ENCODE measurements at places on chromosomes 1 and 21.

DNA sequence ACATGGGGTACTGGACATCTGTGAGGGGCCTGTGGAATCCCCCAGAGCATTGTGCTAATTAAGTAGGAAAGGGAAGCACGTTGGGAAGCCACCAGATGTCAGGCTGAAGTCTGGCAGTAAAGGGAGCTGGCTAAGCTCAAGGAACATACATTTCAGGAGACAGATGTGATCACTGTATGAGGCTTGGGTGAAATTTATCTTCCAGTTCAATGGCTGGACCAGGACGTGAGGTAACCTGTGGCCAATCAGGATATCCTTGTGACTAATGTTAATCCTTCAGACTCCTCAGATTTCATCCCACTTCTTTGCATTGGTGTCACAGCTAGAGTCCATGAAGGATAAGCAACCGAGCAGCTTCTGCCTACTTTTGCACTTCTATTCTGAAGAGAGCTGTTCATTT is 110.2 kb upstream of the APP start:
- no peak for DNase-seq

DNA sequence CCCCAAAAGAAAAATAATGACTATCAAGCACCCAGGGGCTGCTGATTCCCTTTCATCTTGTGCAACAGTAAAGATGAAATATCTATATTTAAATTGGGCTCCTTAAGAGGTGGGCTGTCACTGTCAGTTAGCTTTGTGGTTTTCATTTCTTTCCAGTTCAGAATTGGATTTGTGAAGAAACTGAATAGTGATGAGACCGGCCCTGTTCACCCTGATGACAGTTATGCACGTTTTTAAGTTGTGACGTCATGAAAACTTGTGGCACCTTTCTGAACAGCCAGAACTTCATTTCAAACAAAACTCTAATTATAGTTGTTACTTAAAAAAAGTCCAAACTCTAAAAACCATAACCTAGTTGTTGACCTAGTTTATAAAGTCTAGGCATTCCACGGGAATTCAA is 125.9 kb downstream of the RUNX1 start:
- no peak for DNase-seq

GRCh38 chr1:214524824-214525223 is 26.6 kb downstream of the PTPN14 start:
- DNase-seq = no peak

DNA sequence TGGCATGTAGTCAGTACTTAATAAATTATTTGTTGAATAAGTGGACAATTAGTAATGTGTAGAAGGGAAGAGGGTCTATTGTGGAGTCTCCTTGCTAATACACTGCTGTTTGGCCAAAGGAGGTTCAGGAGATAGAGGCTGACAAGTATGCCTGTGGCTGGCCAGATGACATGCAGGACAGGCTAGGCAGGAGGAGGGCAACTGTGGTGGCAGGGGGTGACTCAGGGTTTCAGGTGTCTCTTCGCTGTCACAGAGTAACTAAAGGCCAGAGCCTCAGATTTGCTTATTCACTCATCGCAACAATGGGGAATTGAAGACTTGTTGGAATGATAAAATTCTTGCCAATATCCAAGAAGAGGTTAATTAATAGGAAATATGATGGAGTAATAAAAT is 33.1 kb downstream of the THRAP3 start:
- no peak for DNase-seq

DNA sequence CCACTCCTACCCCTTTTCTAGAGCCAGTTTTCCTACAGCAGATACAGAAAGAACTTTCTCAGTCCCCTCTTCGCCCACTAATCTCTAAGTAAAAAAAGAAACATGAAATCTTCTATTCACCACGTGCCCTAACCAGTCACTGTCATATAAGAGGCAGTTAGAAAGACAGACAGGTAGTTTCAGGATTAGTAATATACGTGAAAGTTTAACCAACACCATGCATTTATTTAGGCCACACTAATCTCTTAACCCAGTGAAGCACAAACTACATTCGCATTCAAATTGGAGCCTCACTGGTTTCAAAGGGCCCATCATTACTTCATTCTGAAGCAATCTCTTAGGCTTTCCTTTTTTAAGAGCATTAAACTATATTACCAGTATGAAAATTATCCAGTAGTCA is 10.1 kb downstream of the GPATCH2 start:
- DNase-seq = no peak

GRCh38 chr1:245752561-245752960 is 597.8 kb downstream of the KIF26B start:
- no peak for DNase-seq

DNA sequence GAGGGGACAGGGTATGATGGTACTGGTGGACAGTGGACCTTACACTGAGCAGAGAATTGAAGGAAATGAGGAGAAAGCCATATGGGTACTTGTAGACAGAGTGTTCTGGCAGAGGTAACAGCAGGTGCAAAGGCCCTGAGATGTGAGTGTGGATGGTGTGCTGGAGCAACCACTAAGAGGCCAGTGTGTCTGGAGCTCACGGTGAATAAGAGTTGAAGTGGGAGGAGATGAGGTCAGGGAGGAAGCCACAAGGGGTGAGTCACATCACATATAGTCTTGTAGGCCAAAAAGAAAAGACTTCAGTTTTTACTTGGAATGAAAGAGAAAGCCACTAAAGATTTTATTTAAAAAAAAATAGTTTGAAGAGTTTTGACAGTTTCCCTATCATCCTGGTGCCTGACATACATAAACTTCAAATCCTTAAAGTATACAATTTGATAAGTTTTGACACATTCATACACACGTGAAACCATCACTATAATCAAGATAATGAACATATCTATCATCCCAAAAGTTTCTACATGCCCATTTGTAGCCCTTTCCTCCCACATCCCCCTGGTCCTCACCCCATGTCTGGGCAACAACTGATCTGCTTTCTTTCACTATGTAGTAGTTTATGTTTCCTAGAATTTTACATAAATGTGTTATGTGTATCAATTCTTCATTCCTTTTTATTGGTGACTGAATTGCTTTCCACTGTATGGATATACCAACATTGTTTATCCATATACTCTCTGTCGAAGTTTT is 148.4 kb downstream of the GPATCH2 start:
- DNase-seq = no peak

GRCh38 chr21:22225299-22225698 is 1227.1 kb downstream of the NCAM2 start:
- DNase-seq = no peak

GRCh38 chr1:182684116-182684828 is at the start of gene RGS8:
RGS8 (minus strand) TSS chr1:182684587; CDS start chr1:182669649, 14,938 bp downstream.
- DNase-seq = no peak

- no peak for DNase-seq
Observed at GRCh38 chr21:37769656-37770055, 146.6 kb downstream of the KCNJ6 start.

- DNase-seq = no peak
Observed at GRCh38 chr1:222788402-222789156, 26.3 kb upstream of the DISP1 start.

DNA sequence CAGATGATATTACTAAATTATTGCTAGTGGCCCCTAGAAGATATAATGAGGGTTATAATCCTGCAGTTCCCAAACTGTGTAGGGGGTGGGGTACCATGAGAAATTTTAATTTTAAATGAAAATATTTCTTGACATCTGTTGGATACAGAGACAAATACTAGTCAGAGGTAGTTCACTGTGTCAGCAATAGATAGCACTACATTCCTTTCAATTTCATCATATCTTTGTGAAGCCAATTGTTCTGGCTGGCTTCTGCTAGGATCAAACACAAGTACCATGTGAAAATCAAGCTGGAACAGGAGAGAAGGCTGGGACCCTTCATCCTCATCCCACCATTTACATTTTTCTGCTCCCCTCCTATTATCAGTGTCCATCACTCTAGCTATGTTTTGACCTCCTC is 208.1 kb downstream of the USH2A start:
- DNase-seq = no peak

DNA sequence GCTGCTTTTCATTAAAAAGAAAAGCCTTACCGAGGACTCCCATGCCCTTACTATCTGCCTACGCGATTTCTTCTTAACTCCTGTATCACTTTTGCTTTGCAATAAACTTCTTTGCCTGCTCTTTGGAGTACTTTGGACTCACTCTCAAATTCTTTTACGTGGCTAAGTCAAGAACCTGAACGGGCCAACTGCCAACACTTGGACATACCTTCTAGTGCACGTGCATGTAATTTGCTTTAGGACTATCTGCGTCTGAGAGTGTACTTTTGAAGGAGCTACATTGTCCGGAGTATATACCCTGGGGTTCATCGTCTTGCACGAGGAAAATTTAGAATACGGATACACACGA is 3.6 kb upstream of the OTUD3 start:
- DNase-seq = no peak

- no peak for DNase-seq
Observed at GRCh38 chr1:66596191-66596590, 62.2 kb downstream of the SGIP1 start.

- DNase-seq = no peak
Observed at GRCh38 chr1:106249365-106249764, 807.1 kb upstream of the PRMT6 start.

DNA sequence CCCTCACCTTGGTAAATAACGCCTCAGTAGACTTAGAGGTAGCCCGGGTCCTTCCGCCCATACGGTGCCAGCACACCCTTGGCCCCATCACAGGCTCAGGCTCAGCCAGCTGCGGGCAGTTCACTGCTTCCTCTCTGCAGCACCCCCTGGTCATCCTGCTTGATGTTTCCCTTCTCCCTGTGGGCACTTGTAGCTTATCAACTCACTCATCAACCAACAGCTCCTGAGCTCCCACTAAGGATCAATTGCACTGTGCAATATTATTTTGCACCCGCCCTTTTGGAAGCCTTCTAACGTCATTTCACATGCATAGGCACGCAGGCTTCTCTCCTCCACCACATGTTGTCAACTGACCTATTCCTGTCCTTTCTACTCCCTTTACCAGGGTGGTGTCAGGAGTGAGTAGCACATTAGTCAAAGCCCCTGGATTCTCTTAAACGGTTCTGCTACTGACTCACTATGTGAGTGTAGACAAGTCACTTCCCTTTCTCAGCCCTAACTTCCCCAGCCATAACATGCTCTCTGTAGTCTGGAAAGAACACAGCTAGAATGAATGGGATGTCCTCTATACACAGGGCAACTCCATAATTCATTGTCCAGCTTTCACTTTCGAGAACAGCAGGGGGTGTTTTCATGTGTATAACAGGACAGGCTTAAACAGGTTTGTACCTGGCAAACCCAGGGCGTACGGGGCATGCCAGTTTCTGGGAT is 47.1 kb upstream of the IRF2BP2 start:
- DNase-seq = no peak

- DNase-seq = no peak
Observed at GRCh38 chr1:67618285-67619018, 66.5 kb upstream of the GADD45A start.

DNA sequence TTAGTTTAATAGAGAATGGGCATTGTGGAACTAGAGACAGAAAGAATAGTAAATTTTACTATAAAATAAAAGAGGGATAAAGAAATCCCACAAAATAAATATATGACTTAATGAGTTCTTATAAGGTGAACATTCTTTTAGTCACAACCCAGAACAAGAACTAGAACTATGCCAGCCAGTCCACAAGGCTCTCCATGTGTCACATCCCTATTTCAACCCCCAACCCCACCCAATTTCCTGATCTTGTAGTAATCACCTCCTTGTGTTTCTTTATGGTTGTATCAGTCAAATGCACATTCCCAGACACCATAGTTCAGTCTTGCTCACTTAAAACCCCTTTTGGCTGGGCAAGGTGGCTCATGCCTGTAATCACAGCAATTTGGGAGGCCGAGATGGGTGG is 662.3 kb upstream of the CAMK1G start:
- no peak for DNase-seq

- no peak for DNase-seq
Observed at GRCh38 chr1:99004254-99004860, 304 bp downstream of the PLPPR5 start.

DNA sequence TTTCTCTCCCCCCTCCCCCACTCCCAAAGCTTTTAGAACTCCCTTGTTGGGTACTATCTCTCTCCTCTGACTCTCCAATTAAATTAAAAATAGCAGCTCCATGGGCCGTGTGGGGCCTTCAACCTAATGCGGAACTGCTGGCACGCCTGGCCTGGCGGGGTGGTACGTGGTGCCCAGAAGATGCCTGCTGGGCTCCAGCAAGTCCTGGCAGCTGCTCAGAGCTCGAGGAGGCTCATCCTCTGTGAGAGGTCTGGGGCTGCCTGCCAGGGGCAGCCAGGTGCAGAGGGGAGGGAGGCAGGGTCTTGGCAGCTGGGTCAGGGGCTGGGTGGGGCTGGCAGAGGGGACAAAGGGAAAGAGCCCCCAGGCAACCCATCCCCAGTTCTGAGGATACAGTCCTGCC is 74.4 kb downstream of the ACTL8 start:
- DNase-seq = no peak

DNA sequence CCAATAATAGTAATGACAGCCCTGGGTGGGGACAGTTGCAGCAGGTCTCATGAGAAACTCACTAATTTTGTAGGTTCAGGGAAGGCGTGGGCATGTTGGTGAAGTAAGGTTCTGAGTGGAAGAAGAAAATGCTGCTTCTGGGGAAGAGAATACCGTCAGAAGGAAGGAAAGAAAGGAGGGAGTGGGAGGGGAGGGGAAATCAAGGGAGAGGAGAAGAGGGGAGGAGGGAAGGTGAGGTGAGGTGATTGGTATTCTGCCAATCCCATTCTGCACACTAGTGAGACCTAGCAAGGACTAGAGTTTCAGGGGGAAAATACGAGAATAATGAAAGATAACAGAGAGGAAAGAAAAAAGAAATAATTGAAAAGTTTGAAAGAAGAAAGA is 32.4 kb upstream of the MGST3 start:
- DNase-seq = no peak

GRCh38 chr21:27425172-27425571 is 458.3 kb upstream of the ADAMTS5 start:
- DNase-seq = no peak

GRCh38 chr1:103275725-103276124 is 167.4 kb upstream of the COL11A1 start:
- no peak for DNase-seq

DNA sequence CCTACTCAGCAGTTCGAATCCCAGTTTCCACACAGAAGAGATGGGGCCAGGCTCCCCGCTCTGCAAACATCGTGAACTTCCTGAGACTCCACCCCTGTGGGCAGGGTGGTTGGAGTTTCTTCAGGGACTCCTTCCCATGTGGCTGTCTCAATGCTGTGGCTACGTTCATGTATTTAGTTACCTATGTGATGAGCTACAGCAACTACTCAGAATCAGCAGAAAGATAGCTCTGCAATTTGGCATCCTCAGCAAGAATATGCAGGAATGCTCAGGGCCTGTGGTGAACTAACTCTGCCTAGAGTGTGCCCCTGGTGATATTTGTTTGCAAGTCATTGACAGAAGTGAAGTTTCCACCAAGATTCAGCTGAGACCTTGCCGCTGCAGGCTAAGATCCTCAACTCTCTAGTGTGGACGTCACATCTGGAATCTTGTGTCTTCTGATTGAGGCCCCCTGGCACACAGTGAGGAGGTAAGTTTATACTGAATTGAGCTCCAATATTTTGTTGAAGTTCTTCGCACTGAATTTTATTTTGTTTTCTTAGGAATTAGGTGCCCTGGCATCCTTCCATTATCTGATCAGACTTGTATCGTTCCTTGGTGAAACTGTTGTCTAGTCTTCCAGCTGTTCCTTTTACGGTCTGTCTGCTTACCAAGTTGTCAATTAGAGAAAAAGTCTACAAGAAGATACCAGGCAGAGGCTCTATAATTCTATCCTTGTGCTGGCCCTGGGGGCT is 8.2 kb upstream of the GLRX2 start:
- no peak for DNase-seq

GRCh38 chr1:90970208-90970607 is 51.6 kb downstream of the ZNF644 start:
- DNase-seq = no peak

Data from vagina (tissue), 2 donors.